ENCODE measurements at places on chromosomes 4 and X.

DNA sequence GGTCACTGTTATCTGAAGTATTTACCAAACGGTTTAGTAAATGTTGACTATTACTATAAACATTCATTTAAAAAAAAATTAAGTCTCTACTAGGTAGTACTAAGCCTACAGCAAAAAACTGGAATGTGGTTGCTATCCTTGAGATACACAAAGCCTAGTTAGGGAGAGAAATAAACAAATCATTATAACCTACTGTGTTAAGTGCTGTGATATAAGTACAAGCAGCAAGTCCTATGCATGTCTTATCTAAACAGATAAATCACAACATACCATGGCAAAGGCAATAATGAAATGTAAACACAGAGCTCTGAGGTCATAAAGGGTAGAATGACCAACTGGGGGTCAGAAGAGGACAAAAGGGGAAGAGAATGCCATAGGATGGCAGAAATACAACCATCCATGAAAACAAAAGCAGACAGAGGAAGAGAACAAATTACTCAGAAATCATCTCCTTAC, 92.2 kb downstream of the RNF150 start:
- DNase-seq, result no peak

- DNase-seq, result no peak
Observed at GRCh38 chrX:8005678-8006347, 78.6 kb upstream of the PNPLA4 start.

DNA sequence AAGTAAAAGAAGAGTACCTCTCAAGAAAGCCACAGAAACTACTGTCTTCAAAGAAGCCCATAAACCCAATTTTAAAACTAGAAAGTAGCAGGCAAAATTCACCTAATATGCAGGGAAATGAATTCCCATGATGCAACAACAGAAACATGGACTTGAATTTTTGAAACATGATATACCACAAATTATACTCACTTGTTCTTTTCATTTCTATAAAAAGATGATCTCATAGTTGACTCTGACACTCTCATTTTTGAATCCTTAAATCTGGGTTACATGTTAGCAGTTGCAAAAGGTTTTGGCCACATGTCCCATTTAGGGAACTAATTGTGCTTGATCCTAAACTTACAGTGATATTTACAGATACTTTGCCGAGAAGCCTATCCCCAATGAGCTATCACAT, 1130.8 kb downstream of the FAT4 start:
- DNase-seq, result no peak

DNA sequence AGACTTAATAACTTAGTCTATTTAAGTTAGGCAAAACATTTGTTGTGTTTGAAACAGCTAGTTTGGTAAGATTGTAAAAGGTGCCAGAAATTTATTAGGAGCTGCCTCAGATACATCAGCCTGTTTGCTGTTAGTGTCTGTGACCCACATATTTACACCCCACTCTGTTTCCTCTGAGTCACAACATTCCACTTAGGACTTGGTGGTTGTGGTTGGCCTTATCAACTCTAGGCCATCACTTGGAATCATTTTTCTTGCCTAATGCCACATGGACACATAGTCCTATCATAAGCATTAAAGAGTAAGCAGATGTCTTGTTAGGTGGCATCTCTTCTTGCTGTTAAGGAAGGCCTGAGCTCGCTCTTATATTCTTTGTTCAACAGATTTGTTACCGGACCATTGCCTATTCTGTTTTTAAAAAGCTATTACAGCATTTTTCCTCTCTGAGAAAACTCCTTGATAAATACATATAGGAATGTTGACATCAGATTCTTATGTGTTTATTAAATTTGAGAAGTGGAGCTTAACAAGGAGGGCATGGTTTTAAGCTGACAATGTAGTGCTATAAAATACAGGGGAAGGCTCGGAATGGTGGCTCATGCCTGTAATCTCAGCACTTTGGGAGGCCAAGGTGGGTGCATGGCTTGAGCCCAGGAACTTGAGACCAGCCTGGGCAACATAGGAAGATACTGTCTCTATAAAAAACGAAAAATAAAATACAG, 51.2 kb upstream of the PGRMC2 start:
- no peak for DNase-seq

DNA sequence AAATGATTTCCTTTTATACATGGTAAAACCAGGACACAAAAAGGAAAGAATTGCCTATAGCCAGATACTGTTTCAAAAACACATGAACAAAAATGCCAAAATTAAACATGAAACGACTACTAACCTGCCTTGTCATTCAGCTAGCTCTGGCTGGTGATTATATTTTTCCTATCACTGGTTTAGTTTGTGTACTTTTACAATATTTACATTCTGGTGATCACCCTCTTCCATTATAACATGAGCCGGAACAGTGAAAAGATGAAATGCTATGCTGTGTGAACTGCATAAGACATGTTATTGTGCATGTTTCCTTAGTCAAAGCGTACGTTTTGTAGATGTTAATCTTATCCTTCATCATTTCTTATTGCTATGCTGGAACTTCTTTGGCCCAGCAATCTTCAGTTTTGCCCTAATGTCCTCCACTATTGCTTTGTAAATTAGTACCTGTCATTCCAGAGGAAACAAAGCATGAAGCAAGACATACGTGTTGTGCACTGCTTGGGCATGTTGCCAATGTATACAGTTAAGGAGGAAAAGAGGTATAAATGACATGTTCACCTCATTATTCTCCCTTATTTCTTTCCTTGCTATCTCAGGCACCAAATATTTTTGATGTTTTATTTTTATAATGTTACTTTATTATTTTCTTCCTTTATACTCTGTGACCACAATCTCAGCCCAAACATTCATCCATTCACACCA, 386.3 kb downstream of the ARHGAP24 start:
- DNase-seq, result no peak
